ENCODE measurements at places on chromosomes 3 and 15. TPM values are rescaled to one million over a fixed set of nuclear protein-coding genes. Genes with fewer than 3 reads are reported as not detected.

GRCh38 chr15:56759450-56759845 lies 26.1 kb upstream of the ZNF280D start:
- no peaks in the 10 kb centered on the region for H3K36me3 ChIP-seq
- peaks cover 26% of the 10 kb centered on the region for H3K4me1 ChIP-seq
- peak; percentile 95 for DNase-seq
- H3K27me3 ChIP-seq, result no peaks in the 10 kb centered on the region

- no peaks in the 10 kb centered on the region for H3K27me3 ChIP-seq
- no peak overlapping the region for H3K27ac ChIP-seq
- H3K4me3 ChIP-seq, result peak overlapping the region; percentile 79
- no peaks in the 10 kb centered on the region for H3K36me3 ChIP-seq
These were observed 1.9 kb downstream of the LRIG1 start for GRCh38 chr3:66498687-66499621.

DNA sequence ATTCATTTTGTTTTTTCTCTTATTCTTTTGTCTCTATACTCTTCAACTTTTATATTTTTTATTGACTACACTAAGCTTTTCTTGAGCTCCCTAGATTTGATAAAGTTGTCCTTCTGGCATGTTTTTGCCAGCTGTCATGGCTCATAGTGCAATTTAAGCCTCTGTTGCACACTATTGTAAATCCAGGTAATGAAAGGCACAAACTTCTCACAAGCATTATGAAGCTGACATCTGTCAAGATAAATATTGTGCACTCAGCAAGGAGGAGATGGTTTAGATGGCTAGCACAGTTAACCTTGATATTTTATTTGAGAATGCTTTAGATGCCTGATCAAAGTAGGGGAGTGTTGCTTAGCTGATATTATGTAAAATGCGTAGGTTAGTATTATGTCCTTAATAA lies 1280.9 kb downstream of the NSUN3 start:
- no peaks in the 10 kb centered on the region for H3K4me1 ChIP-seq
- H3K4me3 ChIP-seq, result no peak overlapping the region
- H3K36me3 ChIP-seq, result no peaks in the 10 kb centered on the region
- peaks cover 85% of the 10 kb centered on the region for H3K27me3 ChIP-seq
- H3K27ac ChIP-seq, result no peak overlapping the region
- DNase-seq, result no peak

DNA sequence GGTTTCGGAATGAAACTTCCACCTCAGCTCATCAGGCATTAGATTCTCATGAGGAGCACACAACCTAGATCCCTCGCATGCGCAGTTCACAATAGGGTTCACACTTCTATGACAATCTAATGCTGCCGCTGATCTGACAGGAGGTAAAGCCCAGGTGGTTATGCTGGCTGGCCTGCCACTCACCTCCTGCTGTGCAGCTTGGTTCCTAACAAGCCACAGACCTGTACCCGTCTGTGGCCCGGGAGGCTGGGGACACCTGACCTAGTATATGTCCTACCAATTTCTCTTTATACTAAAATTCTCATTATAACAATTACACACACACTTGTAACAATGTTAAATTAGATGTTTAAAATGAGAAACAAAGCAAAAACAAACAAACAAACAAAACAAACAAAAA lies 172.2 kb downstream of the SLC9A9 start:
- H3K27ac ChIP-seq, result no peak overlapping the region
- H3K27me3 ChIP-seq, result no peaks in the 10 kb centered on the region
- H3K36me3 ChIP-seq, result no peaks in the 10 kb centered on the region
- peaks cover 6% of the 10 kb centered on the region for H3K4me1 ChIP-seq
- H3K4me3 ChIP-seq, result no peak overlapping the region

The NXPE3 gene
- 3.9 TPM for total RNA-seq

The TGM5 gene
- total RNA-seq, result 0.12 TPM

GRCh38 chr15:77710206-77710605 lies 77.5 kb upstream of the LINGO1 start:
- no peaks in the 10 kb centered on the region for H3K4me1 ChIP-seq
- no peaks in the 10 kb centered on the region for H3K36me3 ChIP-seq
- no peak overlapping the region for H3K4me3 ChIP-seq
- H3K27me3 ChIP-seq, result peaks cover 92% of the 10 kb centered on the region
- DNase-seq, result no peak

- DNase-seq, result no peak
- peaks cover 9% of the 10 kb centered on the region for H3K4me1 ChIP-seq
- H3K36me3 ChIP-seq, result peaks cover 13% of the 10 kb centered on the region
- no peak overlapping the region for H3K27ac ChIP-seq
- no peak overlapping the region for H3K4me3 ChIP-seq
- no peaks in the 10 kb centered on the region for H3K27me3 ChIP-seq
These were observed 66.5 kb upstream of the PLXND1 start for GRCh38 chr3:129673012-129673411.

The CFAP44 gene
- total RNA-seq, result 4.0 TPM

The FHIT gene
- total RNA-seq, result 18.7 TPM

The NUSAP1 gene
- 62.6 TPM for total RNA-seq

GRCh38 chr3:143280984-143281383 lies 161.4 kb downstream of the CHST2 start:
- H3K4me1 ChIP-seq, result peaks cover 17% of the 10 kb centered on the region
- DNase-seq, result no peak
- no peak overlapping the region for H3K4me3 ChIP-seq
- peaks cover 15% of the 10 kb centered on the region for H3K27me3 ChIP-seq
- H3K36me3 ChIP-seq, result no peaks in the 10 kb centered on the region
- H3K27ac ChIP-seq, result no peak overlapping the region

- no peaks in the 10 kb centered on the region for H3K27me3 ChIP-seq
- H3K27ac ChIP-seq, result peak overlapping the region; percentile 95
- H3K36me3 ChIP-seq, result no peaks in the 10 kb centered on the region
- peaks cover 52% of the 10 kb centered on the region for H3K4me1 ChIP-seq
These were observed 55.3 kb upstream of the VILL start for GRCh38 chr3:37935290-37935668.

DNA sequence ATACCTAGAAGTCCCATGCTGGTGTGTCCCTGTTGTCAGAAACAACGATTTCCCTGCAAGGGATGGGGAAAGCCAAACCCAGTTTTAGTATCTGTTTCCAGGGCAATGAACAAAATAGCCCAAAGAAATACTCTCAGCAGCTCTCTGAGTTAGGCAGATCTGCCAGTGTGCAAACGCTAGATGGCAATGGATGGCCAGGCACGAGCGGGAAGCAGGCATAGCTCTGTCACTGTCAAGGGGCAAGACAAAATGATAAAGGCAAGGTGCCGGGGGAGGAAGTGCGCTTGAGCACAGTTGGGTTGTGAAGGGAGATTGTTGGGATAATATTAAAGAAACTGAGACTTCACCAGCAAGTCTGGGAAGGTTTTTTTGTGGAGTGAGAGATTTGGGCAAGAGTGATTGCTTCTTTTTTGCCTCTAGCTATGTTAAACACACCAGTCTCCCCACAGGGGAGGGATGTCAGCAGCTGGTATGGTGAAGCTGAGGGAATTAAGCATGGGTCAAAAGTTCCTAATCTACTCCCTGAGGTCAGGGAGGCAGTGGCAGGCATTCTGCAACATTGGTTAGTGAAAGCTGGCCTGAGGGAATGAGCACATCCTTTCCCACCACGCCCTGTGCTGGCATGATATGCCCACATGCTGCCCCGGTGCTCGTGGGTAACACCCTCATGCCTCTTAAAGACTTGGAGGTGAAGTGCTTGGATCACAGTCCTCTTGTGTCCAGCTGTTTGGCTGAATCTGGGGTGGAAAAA lies 117.5 kb downstream of the PDCD6IP start:
- peak; percentile 36 for DNase-seq
- H3K27me3 ChIP-seq, result no peaks in the 10 kb centered on the region
- H3K4me3 ChIP-seq, result no peak overlapping the region
- no peaks in the 10 kb centered on the region for H3K36me3 ChIP-seq
- peaks cover 14% of the 10 kb centered on the region for H3K4me1 ChIP-seq

- no peak overlapping the region for H3K4me3 ChIP-seq
- H3K36me3 ChIP-seq, result no peaks in the 10 kb centered on the region
- no peak overlapping the region for H3K27ac ChIP-seq
- no peaks in the 10 kb centered on the region for H3K4me1 ChIP-seq
- peak; percentile 33 for DNase-seq
These were observed 144.2 kb upstream of the SNTN start for GRCh38 chr3:63508305-63508704.

The ROBO2 gene
- total RNA-seq, result not detected

GRCh38 chr3:30682434-30683155 lies 76.2 kb downstream of the TGFBR2 start:
- peaks cover 98% of the 10 kb centered on the region for H3K36me3 ChIP-seq
- H3K27me3 ChIP-seq, result no peaks in the 10 kb centered on the region
- H3K27ac ChIP-seq, result peak overlapping the region; percentile 51
- peaks cover 41% of the 10 kb centered on the region for H3K4me1 ChIP-seq

DNA sequence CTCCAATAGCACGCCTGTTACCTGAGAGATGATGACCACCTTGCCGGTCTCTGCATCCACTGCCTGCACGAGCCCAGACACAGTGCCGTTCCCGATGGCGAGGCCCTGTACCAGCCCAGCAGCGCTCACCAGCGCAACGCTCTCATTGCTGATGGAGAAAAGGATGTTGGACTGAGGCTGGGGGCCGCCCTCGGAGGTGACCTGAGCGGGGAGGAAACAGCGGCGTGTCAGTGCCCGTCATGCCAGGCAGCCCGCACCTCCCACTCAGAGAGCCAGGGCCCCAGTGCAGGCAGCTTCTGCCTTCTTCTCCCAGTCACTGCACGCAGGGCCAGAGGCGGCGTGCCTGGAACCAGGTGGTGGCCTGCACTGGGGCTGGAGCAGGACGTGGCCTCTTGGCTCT lies 80.3 kb downstream of the NUP210 start:
- no peak overlapping the region for H3K27ac ChIP-seq
- DNase-seq, result no peak
- no peaks in the 10 kb centered on the region for H3K27me3 ChIP-seq
- H3K36me3 ChIP-seq, result no peaks in the 10 kb centered on the region
- no peaks in the 10 kb centered on the region for H3K4me1 ChIP-seq
- no peak overlapping the region for H3K4me3 ChIP-seq
